Urothelium cell line (cell line): ENCODE measurements at places on chromosomes 4 and X.

DNA sequence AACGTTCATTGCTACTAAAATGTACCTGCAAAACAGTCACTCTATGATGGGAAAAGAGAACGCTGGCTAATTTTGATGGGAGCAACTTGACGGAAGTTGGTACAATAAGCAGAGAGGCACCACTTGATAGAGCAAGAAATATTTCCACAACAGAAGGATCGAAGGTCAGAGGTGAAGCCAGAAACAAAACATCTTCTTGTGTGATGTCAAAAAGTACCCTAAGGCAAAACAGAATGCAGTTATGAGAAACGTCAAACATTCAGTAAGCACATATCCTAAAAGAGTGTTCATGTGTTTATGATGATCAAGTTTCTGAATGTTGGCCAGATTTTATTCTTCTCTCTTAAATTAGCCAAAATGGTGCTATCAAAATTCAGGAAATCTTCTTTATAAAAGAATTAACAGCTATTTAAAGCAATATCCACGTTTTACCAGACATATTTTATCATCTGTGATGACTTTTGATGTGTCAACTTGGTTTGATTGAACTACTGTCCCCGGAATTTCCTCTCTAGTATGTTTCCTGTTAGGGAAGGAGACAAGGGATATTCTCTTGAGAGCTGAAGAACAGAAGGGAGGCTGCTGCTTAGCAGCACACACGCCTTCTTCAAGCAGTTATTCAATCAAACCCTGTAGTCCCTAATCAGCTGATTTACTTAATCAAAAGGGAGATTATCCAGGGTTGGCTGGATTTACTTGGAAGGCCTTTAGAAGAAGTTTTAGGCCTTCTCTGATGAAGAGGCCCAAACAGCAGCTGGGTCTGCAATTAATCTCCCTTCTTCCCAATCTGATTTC is 15.7 kb downstream of the AASDH start:
- no peak for DNase-seq

GRCh38 chrX:25433307-25433706 is 417.5 kb upstream of the ARX start:
- DNase-seq, result no peak

DNA sequence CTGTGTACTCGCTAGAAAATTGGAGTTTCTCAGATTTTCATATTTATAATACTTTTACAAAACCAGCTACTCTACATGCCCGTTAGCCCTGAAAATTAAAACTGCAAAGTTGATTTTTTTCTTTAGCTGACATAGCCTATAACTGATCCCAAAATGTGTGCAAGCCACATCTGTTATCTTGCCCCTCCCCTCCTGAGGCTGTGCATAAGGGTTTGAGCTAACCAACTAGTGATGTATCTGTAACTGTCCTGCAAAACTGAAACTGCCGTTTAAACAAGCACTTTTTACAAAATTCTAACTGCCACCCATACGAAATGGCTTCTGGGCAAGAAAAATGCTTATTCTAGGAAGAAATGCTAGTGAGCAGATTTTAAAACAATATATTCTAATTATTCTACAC is 59.1 kb downstream of the EDNRA start:
- DNase-seq, result no peak

- no peak for DNase-seq
Measured at GRCh38 chrX:24260842-24261550, 52.9 kb downstream of the SUPT20HL2 start.

DNA sequence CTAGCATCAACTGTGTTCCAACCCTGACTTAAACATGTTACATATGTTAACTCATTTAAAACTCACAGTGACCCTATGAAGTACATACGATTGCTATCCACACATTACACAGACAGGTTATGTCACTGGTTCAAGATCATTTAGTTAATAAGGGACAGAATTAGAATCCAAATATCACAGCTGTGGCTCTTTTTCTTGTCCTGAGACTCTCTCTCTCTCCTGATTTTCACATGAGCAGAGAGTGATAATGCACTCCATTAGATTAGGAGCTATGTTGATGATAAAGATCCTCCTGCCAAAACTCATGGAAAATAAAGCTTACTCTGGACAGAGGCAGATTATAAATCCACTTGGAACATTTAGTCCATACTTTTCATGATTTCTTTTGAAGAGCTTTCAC is 408.3 kb downstream of the PPARGC1A start:
- no peak for DNase-seq

- no peak for DNase-seq
Measured at GRCh38 chr4:101784957-101785356, 5.6 kb upstream of the BANK1 start.

DNA sequence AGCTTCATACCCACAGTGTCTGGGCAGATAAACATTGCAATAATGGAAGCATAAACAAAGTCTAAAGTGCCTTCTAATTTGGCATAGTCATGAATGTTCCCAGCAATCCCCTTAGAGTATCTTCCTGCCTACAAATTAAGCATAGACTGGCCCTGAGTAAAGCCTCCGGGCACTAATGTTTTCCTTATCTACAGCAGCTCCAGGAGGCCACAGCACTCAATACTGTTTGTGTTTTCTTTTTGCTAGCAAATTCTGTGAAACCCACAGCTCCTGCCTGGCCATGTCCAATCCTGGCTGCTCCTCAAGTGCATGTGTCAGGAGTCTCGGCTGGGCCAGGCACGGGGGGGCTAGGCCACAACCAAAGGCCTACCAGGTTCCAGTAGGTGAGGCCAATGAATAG is 102.7 kb upstream of the TBC1D9 start:
- DNase-seq, result no peak

- no peak for DNase-seq
Measured at GRCh38 chr4:7530082-7530481, 95.4 kb upstream of the PSAPL1 start.
